ENCODE measurements at places on chromosomes 2 and 18.

GRCh38 chr2:81976998-81977397 is 1672.4 kb upstream of the LRRTM1 start:
- no peak for DNase-seq

DNA sequence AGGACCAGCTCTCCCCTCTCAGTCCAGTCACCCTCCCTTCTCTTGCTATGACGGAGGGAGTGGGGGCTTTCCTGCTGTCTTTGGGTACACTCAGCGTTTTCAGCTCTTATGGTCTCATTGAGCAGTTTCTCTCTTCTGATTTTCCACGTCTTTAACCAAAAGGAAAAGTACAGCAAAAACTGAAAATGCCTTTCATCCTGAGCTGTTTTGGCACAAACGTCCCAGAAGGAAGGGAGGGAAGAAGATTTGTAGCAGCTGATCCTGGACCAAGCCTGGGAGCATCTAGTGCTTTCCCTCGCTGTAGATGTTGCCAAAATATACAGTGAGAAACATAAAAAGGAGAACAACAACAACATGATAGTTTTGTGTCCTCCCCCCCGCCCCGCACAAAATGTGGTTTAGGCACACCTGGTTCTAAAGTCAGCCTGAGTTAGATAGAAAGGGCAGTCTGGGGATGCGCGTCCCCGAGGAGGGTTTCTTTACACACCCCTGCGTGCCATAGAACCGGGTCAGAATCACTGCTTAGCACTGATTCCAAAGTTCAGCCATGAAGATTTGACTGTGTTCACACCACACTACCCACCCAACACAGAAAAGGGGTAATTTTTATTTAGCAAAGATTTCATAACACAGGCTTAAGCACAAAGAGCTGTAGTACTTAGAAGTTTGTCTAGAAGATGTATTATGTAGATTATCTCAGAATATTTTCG is 53.4 kb downstream of the SLC40A1 start:
- no peak for DNase-seq

DNA sequence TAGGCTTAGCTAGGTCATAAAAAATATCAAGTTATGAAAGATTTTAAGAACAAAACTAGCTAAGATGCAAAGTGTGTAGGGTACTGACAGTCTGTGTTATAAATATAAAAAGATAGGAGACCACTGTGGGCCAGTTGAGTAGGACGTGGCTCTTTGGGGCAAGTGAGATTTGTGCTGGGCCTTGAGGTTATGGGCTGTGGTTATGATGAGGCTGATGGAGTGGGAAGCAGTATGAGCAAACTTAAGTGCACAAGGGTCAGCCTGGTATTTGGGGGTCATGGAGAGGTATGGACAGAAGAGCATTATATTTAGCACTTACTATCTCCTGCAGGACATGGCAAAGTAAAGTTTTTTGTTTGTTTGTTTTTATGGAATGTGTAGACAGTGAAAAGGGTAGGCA is 70.1 kb downstream of the SETBP1 start:
- no peak for DNase-seq

- DNase-seq = no peak
These were observed 35.4 kb upstream of the DARS1 start for GRCh38 chr2:136020831-136021230.

DNA sequence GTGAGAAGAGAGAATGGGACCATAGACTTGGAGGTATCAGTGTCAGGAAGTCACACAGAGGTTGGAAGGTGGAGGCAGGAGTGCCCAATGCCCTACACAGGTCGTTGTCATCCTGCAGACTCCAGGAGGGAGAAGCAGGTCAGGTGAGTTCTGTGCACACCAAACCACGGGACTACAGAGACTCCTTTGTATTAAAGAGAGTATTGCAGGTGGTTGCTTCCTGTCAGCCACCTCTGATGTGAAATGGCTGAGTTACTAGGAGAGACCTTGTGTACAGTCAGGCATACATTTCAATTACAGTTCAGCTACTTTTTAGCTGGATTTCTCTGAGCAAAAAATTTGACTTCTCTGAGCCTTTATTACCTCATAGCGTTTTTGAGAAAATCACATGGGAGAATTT is 51.6 kb downstream of the SPP2 start:
- DNase-seq = no peak

- DNase-seq = no peak
These were observed 28.9 kb upstream of the CNOT11 start for GRCh38 chr2:101223814-101224231.

- no peak for DNase-seq
These were observed 284.0 kb upstream of the NXPH2 start for GRCh38 chr2:139064159-139064558.

DNA sequence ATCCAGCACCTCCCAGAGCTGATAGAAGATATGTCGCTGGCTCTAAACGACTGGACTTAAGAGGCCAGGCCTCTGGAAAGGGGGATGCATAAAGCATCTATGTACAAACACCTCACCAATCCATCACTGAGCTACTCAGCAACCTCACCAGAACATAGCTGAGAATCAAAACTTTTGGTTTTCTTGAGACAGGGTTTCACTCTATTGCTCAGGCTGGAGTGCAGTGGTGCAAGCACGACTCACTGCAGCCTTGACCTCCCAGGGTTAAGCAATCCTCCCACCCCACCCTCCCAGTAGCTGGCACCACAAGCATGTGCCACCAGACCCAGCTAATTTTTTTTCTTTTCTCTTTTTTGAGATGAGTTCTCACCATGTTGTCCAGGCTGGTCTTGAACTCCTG is 62.9 kb upstream of the MSH6 start:
- no peak for DNase-seq

DNA sequence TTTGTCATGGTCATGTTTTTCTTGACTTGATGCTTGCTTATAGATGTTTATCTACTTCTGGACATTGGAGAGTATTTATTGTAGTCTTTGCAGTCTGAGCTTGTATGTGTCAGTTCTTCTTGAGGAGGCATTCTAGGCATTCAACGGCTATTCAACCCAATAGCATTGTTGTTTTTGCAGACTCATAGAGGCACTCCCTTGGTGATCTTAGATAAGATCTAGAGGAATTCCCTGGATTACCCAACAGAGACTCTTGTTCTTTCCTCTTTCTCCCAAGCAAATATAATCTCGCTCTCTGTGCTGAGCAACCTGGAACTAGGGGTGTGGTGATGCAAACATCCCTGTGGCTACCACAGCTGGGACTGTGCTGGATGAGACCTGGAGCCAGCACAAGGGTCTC is 40.4 kb downstream of the SYT4 start:
- DNase-seq = no peak

DNA sequence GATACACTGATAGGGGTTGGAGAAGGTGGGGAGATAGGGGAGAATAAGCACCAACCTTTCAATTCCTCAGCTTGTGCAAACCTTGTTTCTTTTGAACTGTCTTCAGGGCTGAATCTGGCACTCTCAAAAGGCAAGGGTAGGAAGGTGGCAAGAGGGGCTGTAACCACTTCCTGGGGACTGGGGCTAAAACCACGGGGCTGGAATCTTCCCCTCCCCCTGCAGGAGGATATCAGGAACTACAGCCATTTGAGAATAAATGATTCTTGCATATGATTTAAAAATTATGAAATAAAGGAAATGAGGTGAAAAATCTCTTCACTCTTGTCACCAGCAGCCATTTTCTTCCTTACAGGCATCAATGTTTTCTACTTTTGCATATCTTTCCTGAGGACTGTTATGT is 50.8 kb downstream of the ATOH8 start:
- no peak for DNase-seq
